ENCODE measurements at places on chromosomes 12 and 14. TPM values are rescaled to one million over a fixed set of nuclear protein-coding genes. Genes with fewer than 3 reads are reported as not detected.

DNA sequence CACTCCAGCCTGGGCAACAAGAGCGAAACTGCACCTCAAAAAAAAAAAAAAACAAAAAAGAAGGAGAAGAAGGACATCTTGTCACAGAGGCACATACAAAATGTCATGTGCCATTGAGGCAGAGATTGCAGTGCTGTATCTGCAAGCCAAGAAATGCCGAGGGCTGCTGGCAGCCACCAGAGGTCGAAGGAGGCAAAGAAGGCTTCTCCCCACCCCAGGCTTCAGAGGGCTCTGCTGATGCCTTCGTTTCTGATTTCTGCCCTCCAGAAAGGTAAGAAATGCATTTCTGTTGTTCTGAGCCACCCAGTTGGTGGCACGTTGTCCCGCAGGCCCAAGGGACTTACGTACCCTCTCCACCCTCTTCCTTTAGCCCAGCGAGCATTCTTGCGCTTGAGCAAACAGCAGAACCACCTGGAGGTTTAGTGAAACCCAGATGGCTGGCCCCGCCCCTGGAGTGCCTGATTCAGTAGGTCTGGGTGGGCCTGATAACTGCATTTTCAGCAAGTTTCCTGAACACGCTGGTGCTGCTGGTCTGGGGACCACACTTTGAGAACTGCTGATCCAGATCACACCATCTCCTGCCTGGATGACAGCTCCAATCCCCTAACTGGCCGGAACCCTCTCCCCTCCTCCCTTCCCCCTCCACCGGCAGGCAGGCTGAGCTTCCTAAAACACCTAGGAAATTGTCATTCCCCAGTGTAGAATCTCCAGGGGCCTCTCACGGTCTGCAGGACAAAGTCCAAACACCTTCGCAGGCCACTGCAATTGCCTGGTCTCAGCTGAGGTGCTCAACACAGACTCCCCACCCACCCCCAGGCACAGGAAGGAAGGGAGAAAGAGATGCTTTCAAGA, 21.1 kb upstream of the SCARB1 start:
- no peak for DNase-seq
- H3K4me3 ChIP-seq, result no peak overlapping the region
- H3K27ac ChIP-seq, result no peak overlapping the region
- no peaks in the 10 kb centered on the region for H3K36me3 ChIP-seq

DNA sequence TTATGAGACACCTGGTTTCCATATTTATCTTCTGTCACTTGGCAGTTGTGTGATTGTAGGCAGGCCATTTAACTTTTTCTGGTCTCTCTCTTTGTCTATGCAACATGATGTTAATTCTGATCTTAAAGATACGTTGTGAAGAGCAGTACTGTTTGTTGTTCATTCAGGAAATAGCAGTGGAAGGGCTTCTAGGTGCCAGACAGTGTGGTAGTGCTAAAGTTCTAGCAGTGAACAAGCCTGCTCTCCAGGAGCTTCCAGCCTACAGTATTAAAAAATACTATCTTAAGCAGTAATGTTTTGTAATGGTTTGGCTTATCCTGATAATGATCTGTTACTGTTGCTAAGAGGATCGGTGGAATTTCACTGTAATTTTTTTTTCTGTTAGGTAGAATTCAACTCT, 15.2 kb downstream of the NAA30 start:
- DNase-seq, result no peak
- no peaks in the 10 kb centered on the region for H3K27me3 ChIP-seq
- no peaks in the 10 kb centered on the region for H3K4me1 ChIP-seq
- H3K27ac ChIP-seq, result no peak overlapping the region

- no peak overlapping the region for H3K4me3 ChIP-seq
- DNase-seq, result peak; percentile 48
These were observed 24.1 kb downstream of the DDX47 start for GRCh38 chr12:12837025-12837812.

ENDOU gene
- total RNA-seq, result not detected

GRCh38 chr12:65205886-65206285, 36.5 kb downstream of the LEMD3 start:
- no peaks in the 10 kb centered on the region for H3K27me3 ChIP-seq
- no peak overlapping the region for H3K4me3 ChIP-seq
- no peaks in the 10 kb centered on the region for H3K36me3 ChIP-seq
- H3K27ac ChIP-seq, result no peak overlapping the region
- H3K4me1 ChIP-seq, result no peaks in the 10 kb centered on the region

GRCh38 chr14:79408696-79409095, 802.6 kb downstream of the DIO2 start:
- H3K4me1 ChIP-seq, result no peaks in the 10 kb centered on the region
- no peaks in the 10 kb centered on the region for H3K27me3 ChIP-seq
- no peak overlapping the region for H3K27ac ChIP-seq
- H3K36me3 ChIP-seq, result no peaks in the 10 kb centered on the region
- no peak for DNase-seq
- H3K4me3 ChIP-seq, result no peak overlapping the region

C14orf39 gene
- total RNA-seq, result not detected

- peak overlapping the region; percentile 87 for H3K27ac ChIP-seq
- peak; percentile 91 for DNase-seq
- no peaks in the 10 kb centered on the region for H3K36me3 ChIP-seq
- no peak overlapping the region for H3K4me3 ChIP-seq
These were observed 35.3 kb downstream of the PITPNM2 start for GRCh38 chr12:123115409-123116121.

DNA sequence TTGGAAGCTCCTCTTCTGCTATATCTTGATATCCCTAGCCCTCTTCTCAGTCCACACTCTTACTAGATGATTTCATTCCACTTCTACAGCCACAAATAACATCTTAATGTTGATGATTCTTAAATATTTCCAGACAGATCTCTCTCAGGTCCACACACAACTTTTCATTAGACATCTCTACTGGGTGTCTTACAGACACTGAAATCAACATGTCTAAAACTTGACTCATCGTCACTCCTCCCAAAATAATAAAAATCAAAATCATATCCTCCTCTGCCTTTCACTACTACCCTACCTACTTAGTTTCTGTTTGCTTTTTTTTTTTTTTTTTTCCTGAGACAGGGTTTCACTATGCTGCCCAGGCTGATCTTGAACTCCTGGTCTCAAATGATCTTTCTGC, 11.9 kb downstream of the PRDM4 start:
- no peaks in the 10 kb centered on the region for H3K4me1 ChIP-seq
- no peak overlapping the region for H3K27ac ChIP-seq
- DNase-seq, result no peak
- H3K27me3 ChIP-seq, result no peaks in the 10 kb centered on the region
- no peak overlapping the region for H3K4me3 ChIP-seq

- no peaks in the 10 kb centered on the region for H3K36me3 ChIP-seq
- no peaks in the 10 kb centered on the region for H3K4me1 ChIP-seq
- DNase-seq, result no peak
- H3K27me3 ChIP-seq, result no peaks in the 10 kb centered on the region
- H3K4me3 ChIP-seq, result no peak overlapping the region
These were observed 881.2 kb downstream of the GALC start for GRCh38 chr14:87111741-87112140.

GRCh38 chr12:71746974-71747611, 7.6 kb upstream of the RAB21 start:
- no peaks in the 10 kb centered on the region for H3K36me3 ChIP-seq
- H3K27ac ChIP-seq, result no peak overlapping the region
- H3K4me3 ChIP-seq, result no peak overlapping the region
- DNase-seq, result peak; percentile 21

TMEM119 gene
- total RNA-seq, result 11.5 TPM

CLEC1B gene
- not detected for total RNA-seq

AGAP2 gene
- total RNA-seq, result 0.29 TPM

DNA sequence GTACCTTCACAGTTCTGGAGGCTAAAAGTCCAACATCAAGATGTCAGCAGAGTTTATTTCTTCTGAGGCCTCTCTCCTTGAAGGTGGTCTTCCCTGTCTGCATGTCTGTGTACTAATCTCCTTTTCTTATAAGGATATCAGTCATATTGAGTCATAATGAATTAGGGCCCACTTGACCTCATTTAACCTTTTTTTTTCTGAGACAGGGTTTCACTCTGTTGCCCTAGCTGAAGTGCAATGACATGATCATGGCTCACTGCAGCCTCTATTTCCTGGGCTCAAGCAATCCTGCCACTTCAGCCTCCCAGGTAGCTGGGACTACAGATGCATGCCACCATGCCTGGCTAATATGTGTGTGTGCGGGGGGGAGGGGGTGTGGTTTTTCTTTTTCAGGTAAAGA, 41.7 kb downstream of the PPM1H start:
- H3K4me3 ChIP-seq, result no peak overlapping the region
- DNase-seq, result no peak
- H3K27ac ChIP-seq, result no peak overlapping the region
- no peaks in the 10 kb centered on the region for H3K4me1 ChIP-seq
- no peaks in the 10 kb centered on the region for H3K27me3 ChIP-seq

- H3K4me1 ChIP-seq, result no peaks in the 10 kb centered on the region
- H3K4me3 ChIP-seq, result no peak overlapping the region
- no peak overlapping the region for H3K27ac ChIP-seq
These were observed 27.3 kb upstream of the ADIPOR2 start for GRCh38 chr12:1663440-1664132.

NAV3 gene
- total RNA-seq, result 7.2 TPM

DNA sequence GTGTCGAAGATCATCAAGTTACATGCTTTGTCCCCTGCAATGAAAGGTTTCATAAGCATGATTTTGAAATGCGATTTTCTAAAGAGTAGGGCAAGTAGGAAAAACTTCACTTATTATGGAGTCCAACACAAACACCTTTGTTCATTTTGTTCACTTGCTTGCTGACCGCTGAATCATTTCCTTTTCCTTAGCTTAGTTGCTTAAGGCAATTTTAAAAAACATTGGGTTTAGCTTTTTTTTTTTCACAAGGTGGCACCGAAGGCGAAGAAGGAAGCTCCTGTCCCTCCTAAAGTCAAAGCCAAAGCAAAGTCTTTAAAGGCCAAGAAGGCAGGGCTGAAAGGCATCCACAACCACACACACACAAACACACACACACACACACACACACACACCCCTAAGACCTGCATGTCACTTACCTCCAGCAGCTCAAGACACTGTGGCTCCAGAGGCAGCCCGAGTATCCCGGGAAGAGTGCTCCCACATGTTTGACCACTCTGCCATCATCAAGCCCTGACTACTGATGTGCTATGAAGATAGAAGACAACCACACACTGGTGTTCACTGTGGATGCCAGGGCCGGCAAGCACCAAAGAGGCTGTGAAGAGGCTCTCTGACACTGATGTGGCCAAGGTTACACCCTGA, 11.4 kb downstream of the MANSC1 start:
- no peaks in the 10 kb centered on the region for H3K4me1 ChIP-seq
- DNase-seq, result no peak
- no peak overlapping the region for H3K4me3 ChIP-seq
- H3K27ac ChIP-seq, result peak overlapping the region; percentile 58
- H3K27me3 ChIP-seq, result no peaks in the 10 kb centered on the region

NRIP2 gene
- 4.5 TPM for total RNA-seq

GRCh38 chr14:93269341-93270068, 62.4 kb downstream of the UBR7 start:
- H3K4me3 ChIP-seq, result no peak overlapping the region
- H3K36me3 ChIP-seq, result no peaks in the 10 kb centered on the region
- no peaks in the 10 kb centered on the region for H3K27me3 ChIP-seq
- H3K4me1 ChIP-seq, result no peaks in the 10 kb centered on the region
- DNase-seq, result no peak

RTRAF gene
- total RNA-seq, result 129 TPM

- no peak overlapping the region for H3K4me3 ChIP-seq
- no peak overlapping the region for H3K27ac ChIP-seq
- H3K27me3 ChIP-seq, result no peaks in the 10 kb centered on the region
- DNase-seq, result no peak
- no peaks in the 10 kb centered on the region for H3K36me3 ChIP-seq
These were observed 4.2 kb upstream of the SPIC start for GRCh38 chr12:101470939-101471338.

DNA sequence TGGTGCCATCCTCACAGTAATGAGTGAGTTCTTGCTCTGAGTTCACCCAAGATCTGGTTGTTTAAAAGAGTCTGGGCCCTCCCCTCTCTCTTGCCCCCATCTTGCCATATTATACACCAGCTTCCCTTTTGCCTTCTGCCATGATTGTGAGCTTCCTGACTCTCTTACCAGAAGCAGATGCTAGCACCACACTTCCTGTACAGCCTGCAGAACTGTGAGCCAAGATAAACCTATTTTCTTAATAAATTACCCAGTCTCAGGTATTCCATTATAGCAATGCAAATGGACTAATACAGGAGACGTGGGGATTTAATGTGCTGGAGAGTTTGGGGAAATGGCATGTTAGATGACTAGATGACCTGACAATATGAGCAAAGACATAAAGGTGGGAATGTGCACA, 12.8 kb downstream of the SLC4A8 start:
- H3K36me3 ChIP-seq, result no peaks in the 10 kb centered on the region
- H3K27me3 ChIP-seq, result no peaks in the 10 kb centered on the region
- DNase-seq, result no peak
- H3K4me1 ChIP-seq, result no peaks in the 10 kb centered on the region
- no peak overlapping the region for H3K27ac ChIP-seq

TSPAN11 gene
- 0.88 TPM for total RNA-seq

DNA sequence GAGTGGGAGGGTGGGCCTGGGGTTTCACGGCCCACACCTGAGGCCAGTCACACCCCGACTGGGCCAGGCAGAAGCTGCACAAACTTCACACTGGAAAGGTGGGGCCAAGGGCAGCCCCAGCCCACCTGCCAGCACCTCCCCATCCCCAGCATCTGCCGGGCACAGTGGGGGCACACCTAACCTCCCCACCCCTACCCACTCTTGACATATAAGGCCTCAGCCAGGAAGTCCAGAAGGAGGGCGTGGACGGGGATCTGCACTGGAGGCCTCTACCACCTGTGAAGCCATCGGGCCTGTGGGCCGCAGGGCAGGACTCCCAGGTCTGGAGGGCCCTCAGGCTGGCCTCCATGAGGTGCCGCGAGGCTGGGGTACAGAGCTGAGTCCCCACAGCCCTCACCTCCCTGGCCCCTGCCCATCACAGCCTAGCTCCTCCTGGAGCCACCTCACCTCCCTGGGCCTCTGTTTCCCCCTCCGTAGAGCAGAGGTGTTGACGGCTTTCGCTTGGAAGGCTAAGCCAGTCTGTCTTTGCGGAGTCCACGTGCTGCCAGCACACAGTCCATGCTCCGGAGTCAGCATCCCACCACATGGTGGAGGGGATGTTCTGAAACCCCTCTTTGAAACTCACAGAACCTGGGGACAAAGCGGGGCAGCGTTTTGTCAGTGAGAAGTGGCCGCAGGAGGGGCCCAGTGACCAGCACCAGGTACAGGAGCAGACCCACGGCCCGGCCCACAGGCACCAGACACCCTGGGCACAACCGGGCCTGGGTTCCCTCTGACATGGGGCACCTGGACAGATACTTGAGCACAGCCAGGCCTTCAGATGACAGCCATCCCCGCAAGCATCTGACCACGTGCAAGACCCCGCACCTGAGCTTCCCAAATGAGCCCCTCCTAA, 38.2 kb upstream of the INF2 start:
- no peak overlapping the region for H3K4me3 ChIP-seq
- DNase-seq, result no peak
- H3K27ac ChIP-seq, result no peak overlapping the region
- no peaks in the 10 kb centered on the region for H3K4me1 ChIP-seq
- H3K27me3 ChIP-seq, result no peaks in the 10 kb centered on the region

KRT74 gene
- not detected for total RNA-seq

DNA sequence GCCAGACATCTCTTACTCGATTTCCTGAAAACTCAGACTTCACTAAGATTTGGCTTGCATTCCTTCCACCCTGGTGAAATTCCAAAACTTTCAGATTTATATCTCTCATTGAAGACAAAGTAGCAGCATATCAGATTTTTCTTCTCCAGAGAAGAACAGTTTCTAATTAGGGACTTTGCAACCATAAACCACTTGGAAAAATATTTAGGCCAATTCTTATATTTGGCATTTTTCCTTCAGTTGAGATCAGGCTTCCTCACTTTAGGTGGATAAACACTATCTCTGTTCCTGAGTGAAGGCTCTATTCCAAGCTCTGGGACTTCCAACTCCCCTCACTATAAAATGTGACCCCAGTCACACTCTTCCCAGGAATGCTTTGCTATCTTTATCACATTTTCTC, 1434.3 kb upstream of the FLRT2 start:
- no peaks in the 10 kb centered on the region for H3K36me3 ChIP-seq
- no peak for DNase-seq
- H3K4me1 ChIP-seq, result no peaks in the 10 kb centered on the region

Data from uterus (tissue), 4 donors.